ENCODE measurements at places on chromosomes 11 and 22.

DNA sequence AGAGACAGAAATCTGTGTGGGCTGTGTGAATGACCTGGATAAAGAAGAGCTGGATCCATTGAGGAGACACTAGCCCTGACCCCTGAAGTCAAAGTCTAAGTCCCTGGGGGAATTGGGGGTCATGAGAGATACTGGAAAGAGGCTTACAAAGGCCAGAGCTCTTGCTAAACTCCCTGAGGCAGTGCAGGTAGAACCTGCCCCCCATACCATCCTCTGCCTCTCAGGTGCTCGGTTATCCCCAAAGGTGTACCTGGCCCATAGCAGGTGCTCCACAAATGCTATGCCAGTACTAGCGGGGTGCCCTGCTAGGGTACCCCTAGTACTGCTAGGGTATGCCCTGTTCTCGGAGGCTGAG lies 19.1 kb upstream of the SCARF2 start:
- DNase-seq = no peak

DNA sequence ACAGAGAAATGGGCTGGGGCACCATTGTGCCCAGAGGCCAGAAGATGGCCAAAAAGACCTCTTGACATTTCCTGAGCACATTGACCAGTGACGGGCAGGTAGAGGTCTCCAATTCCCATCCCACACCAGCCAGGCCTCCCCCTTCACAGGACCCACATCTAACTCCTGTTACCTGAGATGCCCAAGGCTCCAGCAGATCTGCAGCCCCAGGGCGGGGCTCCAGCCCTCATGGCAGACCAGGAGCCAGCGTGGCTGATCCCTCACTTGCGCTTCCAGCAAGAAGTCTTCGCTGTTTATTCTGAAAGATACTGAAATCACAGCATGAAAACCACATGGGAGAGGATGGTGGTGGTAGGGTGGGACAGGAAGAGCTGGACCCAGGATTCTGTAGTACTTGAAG lies 9.0 kb downstream of the TMPRSS5 start:
- no peak for DNase-seq

GRCh38 chr22:49769691-49770546 lies 57.8 kb downstream of the BRD1 start:
- DNase-seq = no peak

DNA sequence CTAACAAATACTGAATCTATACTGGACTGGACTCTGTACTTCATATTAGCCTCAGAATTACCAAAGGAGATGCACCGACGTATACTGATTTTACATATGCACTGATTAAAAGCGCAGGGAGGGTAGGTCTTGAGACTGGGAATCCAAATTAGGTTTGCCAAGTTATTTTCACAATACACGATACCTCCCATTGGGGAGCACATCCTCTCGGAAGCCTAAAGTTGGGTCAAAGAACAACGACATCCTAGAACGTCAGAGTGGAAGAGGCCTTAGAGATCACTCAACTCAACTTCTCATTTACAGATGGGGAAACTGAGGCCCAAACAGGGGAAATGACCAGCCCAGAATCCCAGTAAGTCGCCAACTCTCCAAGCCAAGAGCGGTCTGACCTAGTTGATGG lies 626 bp downstream of the DNAL4 start:
- DNase-seq = no peak

- no peak for DNase-seq
Observed at GRCh38 chr11:44279483-44279882, 30.5 kb downstream of the ALX4 start.

- DNase-seq = no peak
Observed at GRCh38 chr11:94858012-94858705, 90.0 kb downstream of the AMOTL1 start.

GRCh38 chr11:69249311-69250185 lies 44.4 kb upstream of the MYEOV start:
- no peak for DNase-seq

- no peak for DNase-seq
Observed at GRCh38 chr11:118211006-118211405, 13.8 kb downstream of the JAML start.

DNA sequence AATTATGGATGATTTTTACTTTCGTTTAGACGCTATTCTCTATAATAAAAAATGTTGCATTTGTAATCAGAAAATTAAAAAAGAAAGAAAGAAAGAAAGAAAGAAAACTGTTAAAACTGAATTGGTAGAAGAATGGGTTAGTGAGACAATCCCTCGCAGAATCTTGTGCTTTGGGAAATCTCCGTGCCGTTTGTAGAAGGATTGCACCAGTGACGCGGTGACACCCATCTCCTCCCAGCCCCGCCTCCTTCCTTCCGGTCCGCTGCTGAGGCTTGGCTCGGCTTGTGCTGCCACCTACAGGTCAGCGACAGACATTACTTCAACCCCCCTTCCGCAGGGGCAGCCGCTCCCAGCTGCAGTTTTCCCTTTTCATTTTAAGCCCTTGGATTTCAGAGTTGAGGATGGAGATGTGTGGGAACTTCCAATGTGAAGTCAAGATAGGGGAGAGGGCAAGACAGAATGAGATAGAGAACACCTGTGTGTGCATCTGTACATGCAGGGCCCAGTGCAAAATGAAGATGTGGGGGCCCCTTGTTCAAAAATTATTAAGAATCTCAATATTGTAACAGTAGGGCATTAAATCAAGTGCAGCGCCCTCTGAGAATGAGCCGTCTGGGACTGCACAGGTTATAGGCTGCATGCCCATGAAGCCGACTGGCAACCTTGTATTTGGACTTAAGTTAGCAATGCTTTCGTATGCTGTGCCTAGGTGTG lies 41.1 kb downstream of the TST start:
- DNase-seq = peak; percentile 83
